Epithelial cell of proximal tubule (primary cell): ENCODE measurements at places on chromosomes 3 and 15. TPM values are rescaled to one million over a fixed set of nuclear protein-coding genes. Genes with fewer than 3 reads are reported as not detected.

The BSN gene
- under 0.01 and 0.46 TPM in 2 replicates for total RNA-seq

The ZBTB47 gene
- 5.6 and 6.2 TPM in 2 replicates for total RNA-seq

The USP50 gene
- total RNA-seq = 0.29 TPM in 1 of 2 replicates, not detected in the other

The CSTA gene
- not detected in 2 replicates for total RNA-seq
